T-helper 2 cell (primary cell): ENCODE measurements at places on chromosomes 7 and 10.

- DNase-seq: no peak
Observed at GRCh38 chr7:92595281-92595680, 5.1 kb upstream of the FAM133B start.

DNA sequence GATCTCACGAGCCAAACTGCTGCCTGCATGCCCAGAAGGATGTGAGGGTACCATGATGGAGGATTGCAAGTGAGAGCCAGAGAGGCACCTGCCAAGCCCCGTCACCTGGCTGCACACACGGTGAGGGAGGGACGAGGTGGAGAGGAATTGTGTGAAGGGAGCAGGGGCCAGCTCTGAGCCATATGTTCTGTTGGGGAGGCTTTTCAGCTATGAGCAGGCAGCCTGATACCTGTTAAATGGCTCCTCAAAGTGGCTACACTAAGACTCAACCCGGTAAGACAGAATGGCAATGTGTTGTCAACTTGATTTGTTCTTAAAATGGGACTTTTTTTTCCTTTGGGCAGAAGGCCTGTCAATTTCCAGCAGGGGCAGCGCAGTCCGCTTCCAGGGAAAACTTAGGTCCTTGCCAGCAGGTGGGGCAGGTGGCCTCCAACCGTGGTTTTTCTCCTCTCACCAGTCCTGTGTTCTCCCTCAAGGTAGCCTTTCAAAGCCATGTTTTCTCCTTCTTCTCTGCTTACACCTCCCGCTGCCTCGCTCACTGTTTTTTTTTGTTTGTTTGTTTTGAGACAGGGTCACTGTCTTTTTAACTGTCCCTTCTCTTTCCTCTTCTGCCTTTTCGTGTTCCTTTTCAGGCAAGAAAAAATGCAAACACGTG, 57.7 kb upstream of the ZNRF2 start:
- no peak for DNase-seq

GRCh38 chr10:133260895-133261725, 15.6 kb downstream of the ADAM8 start:
- peak; percentile 46 for DNase-seq

- DNase-seq: peak; percentile 1
Observed at GRCh38 chr10:60942788-60943315, 1.1 kb downstream of the RHOBTB1 start.

GRCh38 chr10:19117438-19117837, 68.8 kb downstream of the MALRD1 start:
- DNase-seq: no peak
